ENCODE measurements at places on chromosomes 13 and 19.

DNA sequence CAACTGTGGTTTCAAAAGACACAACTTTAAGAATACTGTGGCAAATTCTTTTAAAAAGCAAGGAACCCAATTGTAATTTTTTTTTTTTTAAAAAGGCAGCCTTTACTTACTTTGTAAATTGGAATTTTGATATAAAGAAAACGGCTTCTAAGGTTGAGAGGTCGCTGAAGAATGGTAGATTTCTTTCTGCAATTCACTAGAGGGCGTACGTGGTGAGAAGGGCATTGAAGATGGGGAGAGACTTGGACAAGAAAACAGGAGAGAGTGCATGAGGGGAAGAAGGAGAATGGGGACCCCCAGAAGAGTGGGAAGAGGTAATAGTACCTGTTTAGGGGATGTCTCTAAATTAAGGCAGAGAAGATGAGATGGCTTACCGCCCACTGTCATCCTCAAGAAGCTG, 33.5 kb upstream of the PABPC3 start:
- DNase-seq = no peak

GRCh38 chr13:40433577-40433976, 232.9 kb downstream of the FOXO1 start:
- DNase-seq = no peak

- no peak for DNase-seq
Observed at GRCh38 chr13:75395066-75395465, 86.9 kb downstream of the TBC1D4 start.

DNA sequence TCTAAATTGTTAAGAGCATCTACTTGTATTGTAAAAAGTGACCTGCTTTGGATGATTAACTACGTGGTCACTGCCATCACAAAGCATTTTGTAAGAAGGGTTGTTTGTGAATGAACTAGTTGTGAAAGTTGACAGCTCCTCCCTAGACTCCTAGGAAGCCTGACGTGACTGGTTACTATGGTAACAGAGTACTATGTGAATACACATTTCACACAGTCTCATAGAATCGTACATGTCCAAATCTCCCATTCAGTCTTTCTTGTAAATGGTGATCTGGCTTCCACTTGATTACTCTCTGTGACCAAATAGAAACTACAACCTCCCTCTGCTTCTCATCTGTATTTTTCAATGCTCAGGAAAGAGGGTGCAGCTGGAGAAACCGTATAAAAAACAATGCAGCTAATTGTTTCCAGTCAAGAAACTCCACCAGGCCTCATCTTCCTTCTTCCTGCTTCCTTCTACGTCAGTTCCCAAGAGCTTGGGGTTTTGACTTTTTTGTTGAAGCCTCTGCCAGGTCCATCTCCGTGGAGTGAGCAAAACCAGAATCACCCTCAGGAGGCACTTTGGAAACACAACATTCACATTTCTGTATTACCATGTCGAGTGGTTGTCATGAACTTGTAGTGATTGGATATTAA, 83.4 kb downstream of the GPC6 start:
- no peak for DNase-seq

- no peak for DNase-seq
Observed at GRCh38 chr19:11451871-11452619, 16.6 kb downstream of the PRKCSH start.

- no peak for DNase-seq
Observed at GRCh38 chr13:100214886-100215285, 126.0 kb downstream of the PCCA start.

DNA sequence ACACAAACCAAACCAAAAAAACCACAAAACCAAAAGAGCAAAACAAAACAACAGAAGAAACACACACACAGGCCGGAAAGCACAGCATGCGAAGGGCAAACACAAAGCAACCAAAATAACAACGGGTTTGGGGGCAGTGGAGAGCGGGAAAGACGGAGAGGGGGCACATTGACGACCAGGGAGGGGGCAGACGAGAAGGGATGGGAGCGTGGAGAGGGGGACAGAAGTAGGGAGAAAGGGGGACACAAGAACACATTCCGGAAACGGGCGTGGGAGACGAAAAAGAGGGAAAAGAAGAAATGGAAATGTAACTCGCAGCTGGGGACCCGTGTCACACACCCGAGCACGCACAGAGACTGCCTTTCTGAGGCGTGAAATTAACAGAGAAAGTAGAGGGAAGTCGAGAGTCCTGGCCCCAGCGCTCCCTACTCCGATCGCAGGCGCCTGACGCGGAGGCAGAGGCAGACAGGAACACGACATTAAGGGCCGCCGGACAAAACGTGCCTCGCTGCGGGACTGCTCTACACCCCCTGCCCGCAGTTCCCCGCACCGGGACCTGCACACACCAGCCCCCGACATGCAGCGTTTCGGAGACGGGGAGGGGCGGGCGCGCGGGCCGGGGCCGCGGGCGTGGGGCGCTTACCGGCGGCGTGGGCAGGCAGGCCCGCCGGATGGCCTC, 652 bp downstream of the POU4F1 start:
- no peak for DNase-seq

DNA sequence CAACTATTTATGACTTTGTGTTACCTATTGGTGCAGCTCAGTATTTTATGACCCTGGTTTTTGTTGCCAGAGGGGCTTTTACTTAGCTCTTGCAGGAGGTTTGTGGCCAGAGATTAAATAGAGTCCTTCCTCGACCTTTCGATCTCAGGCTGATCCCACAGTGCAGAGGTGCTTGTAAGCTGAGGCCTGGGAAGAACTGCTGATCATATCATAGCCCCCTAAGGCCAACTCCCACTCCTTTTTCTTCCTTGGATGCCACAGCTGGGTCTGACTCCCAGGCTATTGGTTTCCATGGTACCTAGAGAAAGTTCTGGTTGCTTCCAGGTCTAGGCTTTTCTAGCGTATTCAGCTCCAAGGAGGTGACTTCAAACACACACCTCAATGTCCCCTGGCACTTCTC, 324.9 kb downstream of the FOXO1 start:
- DNase-seq = no peak

- no peak for DNase-seq
Observed at GRCh38 chr13:112077729-112078128, 10.8 kb downstream of the SOX1 start.

DNA sequence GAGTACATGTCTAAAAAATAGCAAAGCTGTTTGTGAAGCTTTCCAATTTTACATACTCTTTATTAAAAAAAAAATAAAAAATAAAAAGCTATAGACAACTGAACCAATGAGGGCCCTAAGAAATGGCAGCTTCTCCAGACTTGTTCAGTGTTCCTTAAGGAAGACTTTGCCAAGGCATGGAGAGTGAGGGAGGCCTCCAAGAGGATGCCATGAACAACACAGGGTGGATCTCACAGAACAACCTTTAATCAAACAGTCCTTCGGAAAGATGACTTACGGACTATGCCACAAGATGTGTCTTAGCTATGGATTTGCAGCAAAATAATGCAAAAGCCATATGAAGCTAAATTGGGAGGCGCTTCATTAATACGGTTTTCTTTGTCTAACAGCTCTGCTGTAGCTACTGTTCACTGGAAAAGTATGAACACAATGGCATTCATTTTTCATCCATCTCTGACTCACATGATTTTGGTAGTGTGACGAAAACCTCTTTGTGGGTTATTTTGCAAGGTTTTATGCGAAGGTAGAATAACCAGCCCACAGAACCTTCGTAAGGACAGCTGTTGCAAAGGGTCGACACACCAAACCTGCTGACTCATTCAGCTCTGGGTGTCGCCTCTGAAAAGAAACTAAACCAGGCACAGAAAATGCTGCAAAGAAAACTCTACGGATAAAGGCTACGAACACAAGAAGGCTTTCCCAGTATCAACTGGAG, 27.7 kb downstream of the EFNB2 start:
- DNase-seq = no peak

GRCh38 chr19:55082020-55082851, 6.6 kb downstream of the EPS8L1 start:
- DNase-seq = no peak

- DNase-seq = no peak
Observed at GRCh38 chr13:95323930-95324662, 22.8 kb upstream of the ABCC4 start.

DNA sequence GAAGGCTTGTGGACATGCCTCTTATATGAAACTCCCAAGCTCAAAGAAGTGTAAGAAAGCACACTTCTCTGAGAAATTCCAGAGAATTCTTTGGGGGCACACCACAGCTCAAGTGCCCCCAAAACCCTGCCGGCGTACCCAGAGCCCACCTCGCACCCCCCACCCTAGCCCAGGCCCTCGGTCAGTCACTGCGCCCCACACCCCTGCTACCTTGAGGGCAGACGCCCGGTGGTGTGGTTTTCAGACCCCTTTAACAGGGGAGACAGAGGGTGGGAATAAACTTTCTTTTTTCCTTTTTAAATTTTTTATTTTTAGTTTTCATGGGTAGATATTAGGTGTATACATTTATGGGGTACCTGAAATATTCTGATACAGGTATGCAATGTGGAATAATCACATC, 29.5 kb downstream of the PEPD start:
- no peak for DNase-seq

GRCh38 chr19:54247106-54247930, 4.7 kb upstream of the LILRA6 start:
- no peak for DNase-seq

- no peak for DNase-seq
Observed at GRCh38 chr19:49157445-49158224, at the start of gene TRPM4. TRPM4 (plus strand) TSS chr19:49157792; CDS start chr19:49157867, 75 bp downstream.

- no peak for DNase-seq
Observed at GRCh38 chr13:75251188-75251587, 230.8 kb downstream of the TBC1D4 start.

- DNase-seq = no peak
Observed at GRCh38 chr13:93226065-93226622, 463 bp upstream of the GPC6 start.

- DNase-seq = no peak
Observed at GRCh38 chr13:34762312-34762711, 179.8 kb upstream of the NBEA start.

- DNase-seq = no peak
Observed at GRCh38 chr13:63737418-63737817, 2321.8 kb upstream of the PCDH20 start.

DNA sequence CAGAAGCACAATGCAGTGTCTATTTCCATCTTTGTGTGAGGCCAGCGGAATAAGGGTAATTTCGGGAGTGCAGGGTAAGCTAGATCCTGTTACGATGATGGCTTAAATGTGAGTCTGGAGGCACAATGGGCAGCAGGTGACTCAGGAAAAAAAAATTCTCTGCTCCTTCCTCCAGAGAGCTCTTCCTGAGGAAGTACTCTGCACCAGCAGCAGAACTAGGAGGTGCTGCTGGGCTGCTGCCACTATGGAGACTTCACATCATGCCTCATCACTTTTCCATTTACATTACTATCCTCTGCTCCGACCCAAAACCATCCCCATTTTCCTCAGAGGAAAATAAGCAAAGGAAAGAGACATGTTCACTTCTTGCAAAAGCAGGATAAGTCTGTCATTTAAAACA, 282.0 kb downstream of the DNAJC15 start:
- no peak for DNase-seq

DNA sequence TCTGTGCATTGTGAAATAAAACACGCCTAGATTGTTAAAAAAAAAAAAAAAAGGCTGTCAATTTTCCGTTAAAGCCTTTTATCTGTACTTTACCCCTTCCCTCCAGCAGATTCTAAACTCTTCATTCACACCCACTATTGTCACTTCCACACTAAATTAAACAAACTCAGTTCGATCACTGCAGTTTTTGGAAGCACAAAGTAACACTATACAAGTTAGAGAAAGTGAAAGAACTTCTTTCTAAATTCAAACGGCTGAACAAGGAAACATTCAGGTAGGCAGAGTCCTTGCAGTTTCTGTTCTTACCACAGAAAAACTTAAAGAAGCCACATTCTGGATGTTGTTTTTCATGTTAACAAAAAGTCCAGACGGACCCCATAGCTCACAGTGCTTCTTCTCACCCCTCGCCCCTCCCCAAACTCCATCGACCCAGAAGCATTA, 27.5 kb upstream of the UBE2L5 start:
- DNase-seq = no peak

- no peak for DNase-seq
Observed at GRCh38 chr13:21074546-21074945, 13.2 kb upstream of the LATS2 start.

DNA sequence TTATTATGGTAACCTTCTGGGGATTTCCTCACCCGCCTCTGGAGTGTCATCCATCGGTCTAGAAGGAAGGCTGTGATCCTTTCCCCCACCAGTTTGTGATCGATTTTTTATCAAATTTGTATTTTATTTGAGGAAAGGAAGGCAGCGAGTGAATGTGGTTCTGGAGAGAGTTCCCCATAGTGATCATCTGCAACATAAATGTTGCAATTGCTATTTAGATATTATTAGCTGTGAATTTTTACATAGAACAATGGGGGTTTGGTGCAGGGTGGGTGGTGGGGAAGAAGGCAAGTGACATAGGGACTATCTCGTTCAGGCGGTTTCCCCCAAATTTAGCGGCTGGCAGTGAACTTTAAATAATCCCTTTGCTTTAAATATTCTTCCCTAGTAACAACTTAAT, 1.2 kb downstream of the CDK8 start:
- DNase-seq = no peak

DNA sequence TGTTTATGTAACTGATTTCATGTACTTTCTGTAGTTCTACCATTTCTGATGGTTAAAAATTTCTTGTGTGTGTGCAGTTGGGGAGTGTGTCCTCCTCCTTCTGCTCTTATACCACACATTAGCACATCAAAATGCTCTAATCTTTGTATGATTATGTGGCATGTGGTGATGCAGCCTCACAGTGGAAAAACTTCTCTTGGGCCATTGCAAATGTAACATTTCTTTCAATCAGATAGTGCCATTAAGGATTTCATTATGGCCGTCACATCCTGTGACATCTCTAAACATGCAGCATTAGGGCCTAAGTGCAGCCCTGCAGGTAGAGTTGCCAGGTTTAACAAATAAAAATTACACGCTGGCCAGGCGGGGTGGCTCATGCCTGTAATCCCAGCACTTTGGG, 24.9 kb upstream of the ALOX5AP start:
- no peak for DNase-seq

- DNase-seq = no peak
Observed at GRCh38 chr13:52461265-52461664, 6.0 kb downstream of the CKAP2 start.

- DNase-seq = no peak
Observed at GRCh38 chr13:30872685-30873461, 33.2 kb upstream of the MEDAG start.

DNA sequence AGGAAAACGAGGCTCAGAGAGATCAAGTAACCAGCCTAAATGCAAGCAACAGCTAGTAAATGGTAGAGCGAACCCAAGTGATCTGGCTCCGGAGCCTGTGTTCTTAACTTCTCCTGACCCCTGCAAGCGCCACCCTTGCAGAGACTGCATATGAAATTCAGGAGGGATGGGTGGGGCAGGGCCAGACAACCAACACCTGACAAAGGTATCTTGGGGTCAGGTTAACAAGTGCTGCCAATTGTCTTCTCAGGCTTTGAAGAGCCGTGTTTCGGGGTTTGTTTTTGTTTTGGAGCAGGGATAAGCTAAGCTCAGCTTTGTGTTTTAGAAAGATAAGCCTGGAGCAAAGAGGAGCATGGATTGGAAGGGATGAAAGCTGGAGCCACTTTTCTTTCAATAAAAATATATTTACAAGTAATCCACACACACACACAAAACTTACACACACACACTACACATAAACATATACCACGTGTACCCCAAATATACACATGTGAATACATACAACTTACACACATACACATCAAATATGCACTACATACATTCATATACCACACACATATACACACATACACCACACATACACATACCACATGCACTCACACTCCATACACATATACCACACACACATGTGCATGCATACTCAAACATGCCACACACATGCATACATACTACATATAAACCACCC, 722.0 kb downstream of the DIAPH3 start:
- DNase-seq = no peak

- DNase-seq = peak; percentile 15
Observed at GRCh38 chr13:27379694-27380641, 44.5 kb upstream of the GTF3A start.

GRCh38 chr13:77832339-77833100, 86.1 kb downstream of the EDNRB start:
- DNase-seq = no peak

All from stimulated activated CD8-positive, alpha-beta memory T cell treated with anti-CD3 and anti-CD28 coated beads, Interleukin-4, amount 100 ng/mL, for 1 hour (primary cell).